NCI-H524 treated with DMSO at 0.1 percent for 48 hours (cell line): ENCODE measurements at places on chromosomes 12 and 14.

DNA sequence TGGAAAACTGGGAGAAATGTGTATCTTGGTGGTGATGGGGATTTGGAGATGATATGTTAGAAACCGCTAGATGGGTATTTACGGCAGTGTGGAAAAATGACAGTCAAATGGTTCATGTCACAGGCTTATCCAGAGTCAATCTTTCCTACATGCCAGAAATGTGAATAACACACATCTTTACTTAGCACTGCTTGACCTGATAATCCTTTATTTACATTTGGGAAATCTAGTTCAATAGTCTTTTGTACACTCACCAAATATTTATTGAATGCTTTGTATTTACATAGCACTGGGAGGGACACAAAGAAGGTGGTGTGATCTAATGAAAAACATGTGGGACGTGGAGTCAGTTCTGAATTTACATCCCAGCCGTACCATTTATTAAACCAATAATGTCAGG lies 208.2 kb downstream of the DIO2 start:
- DNase-seq = no peak

GRCh38 chr12:92987846-92988621 lies 58.9 kb upstream of the EEA1 start:
- DNase-seq = no peak

- DNase-seq = no peak
Observed at GRCh38 chr14:20631880-20632389, 9.6 kb downstream of the OR6S1 start.

GRCh38 chr12:121776190-121777098 lies 17.0 kb downstream of the RHOF start:
- no peak for DNase-seq

GRCh38 chr14:73873660-73874059 lies 13.0 kb upstream of the ZNF410 start:
- DNase-seq = no peak

DNA sequence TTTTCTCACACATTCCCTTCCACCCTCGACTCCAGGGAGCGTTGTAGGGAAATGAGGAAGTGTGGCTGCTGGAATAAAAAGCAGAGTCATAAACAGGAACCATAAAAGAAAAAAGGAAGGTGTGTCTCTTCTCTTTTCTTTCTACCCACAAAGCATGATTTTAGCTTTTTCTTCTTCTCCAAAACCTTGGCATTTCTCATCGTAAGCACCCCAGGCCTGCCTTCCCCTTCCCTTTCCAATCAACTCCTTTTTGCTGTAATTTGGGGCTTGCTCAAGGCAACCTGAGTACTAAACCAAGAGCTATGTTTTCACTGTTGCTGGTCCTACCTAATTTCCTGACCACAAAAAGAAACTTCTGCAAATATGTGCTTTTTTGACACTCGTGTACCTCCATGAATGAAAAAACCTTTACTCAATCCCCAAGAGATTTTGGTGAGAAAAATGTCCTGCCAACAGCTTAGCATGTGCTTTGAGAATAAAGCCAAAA lies 9.2 kb downstream of the PLBD1 start:
- DNase-seq = no peak

GRCh38 chr14:99522457-99522891 lies 41.3 kb downstream of the CCNK start:
- no peak for DNase-seq

DNA sequence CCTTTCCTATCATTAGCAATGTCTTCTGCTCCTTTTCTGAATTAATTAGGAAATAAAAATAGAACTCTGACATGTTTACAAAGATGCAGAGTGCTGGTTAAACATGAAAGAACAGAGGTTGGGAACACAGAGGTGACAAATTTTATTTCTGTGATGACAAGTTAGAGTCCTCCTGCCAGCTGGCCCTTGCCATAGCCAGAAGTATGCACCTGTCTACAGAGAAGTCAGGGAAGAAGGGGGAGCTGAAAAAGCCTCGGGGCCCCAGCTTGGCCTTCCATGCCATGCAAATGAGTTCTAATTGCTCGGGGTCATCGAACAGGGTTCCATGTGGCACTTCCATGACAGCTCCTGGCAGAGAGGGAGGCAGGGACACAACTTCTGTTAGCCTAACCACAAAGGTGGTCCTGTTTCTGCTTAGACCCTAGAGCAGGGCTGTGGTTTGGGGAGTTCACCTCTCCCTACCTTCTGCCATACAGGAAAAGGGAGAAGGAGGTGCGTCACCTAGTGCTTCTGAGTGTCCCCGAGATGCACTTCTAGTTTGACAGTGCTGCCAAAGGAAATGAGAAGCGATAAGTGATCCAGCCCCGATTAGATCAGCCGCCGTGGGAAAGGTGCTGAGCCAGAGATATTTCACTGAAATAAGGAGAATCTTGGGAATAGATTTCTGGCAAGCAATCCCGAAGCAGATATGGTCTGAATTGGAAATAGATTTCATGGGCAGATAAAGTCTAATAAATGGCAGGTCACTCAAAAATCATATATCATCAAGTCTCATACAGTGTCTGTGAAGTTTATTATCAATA lies 155.8 kb upstream of the FOXN3 start:
- no peak for DNase-seq

DNA sequence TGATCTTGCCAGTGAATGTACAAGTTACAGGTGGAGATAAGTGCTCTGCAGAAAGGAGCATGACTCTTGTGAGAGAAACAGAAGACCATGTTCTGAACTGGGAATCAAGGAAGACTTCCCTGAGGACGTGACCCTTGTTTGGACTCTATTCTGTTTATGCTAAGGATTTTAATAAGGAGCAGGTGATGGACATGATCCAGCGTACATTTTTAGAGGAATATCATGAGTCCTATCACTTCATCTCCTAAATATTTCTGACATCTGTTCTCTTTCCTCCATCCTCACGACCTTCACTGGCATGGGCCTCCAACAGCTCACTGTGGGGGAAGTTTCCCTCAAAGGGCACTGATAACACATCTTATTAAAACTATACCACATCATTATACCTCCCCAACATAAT lies 7.9 kb upstream of the SLC38A1 start:
- DNase-seq = no peak

DNA sequence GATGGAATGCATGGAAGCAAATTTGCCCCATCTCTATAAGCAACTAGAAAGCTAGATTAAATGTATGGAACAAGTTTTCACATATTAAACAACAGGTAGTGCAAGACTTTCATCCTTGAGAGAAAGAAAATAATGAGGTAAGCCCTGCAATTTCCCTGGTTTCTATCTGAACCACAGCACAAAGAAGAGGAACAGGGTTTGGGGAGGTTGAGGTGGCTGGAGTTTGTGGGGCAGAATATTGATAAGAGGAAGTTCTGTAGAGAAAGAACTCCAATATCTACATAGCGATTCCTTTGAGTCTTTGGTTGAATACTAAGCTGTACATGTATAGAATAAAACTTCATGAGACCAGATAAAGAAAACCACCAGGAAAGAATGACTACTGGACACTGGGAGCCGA lies 96.3 kb upstream of the CCND2 start:
- DNase-seq = no peak

DNA sequence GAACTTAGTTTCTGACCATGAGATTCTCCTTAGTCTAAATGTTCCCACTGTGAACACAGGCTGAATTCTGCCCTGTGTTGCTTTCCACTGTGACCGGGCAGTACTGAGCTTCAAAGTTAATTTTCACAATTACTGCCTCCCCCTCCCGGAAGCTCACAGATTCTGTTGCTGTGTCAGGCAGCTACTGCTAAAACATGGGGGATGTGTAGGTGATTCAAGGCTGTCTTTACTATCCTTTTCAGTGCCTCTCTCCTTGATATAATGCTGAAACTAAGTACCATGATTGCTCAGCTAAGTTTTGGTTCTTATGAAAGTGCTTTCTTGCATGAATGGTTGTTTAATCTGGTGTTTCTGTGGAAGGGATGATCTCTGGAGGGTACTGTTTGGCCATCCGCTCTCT lies 428.3 kb upstream of the NOVA1 start:
- no peak for DNase-seq

DNA sequence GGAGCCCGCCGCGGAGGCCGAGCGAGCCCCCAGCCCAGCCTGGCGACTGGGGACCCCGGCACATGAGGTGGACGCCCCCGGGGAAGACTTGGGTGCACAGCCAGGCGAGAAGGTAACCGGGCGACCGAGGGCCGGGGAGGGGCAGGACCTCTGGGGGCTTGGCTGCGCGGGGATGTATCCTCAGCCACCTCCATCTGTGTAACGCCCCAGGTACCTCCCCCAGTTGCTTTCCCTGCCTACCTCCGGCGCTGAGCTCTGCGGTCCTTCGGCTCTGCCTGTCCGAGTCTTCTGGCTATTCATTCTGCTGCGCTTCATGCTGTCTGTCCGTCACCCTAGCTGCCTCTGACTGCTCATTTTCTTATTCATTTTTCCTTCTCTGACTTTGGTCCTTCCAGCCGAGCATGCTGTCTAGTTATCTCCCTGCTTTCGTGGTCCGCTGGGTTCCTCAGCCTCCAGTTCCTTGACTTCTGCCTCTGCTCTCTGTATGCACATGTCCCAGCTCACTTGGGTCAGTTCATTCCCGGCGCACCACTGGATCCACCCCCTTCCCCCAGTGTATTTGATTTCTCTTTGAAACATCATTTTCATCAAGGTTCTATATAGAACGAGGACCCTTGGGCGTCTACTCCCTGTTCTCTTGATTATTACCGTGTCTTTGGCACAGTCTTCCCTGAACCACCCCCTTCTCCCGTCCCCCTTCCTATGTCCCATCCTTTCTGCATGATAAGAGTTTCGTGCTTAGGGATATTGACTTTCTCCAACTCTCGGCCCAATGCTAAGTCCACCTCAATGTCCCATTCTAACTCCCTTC lies 612 bp downstream of the PHC1 start:
- peak; percentile 13 for DNase-seq

GRCh38 chr12:116094475-116094874 lies 183.0 kb downstream of the MED13L start:
- no peak for DNase-seq

GRCh38 chr12:49041036-49041880 lies 19.3 kb downstream of the KMT2D start:
- DNase-seq = no peak

- no peak for DNase-seq
Observed at GRCh38 chr12:124497658-124498057, 69.8 kb downstream of the NCOR2 start.

DNA sequence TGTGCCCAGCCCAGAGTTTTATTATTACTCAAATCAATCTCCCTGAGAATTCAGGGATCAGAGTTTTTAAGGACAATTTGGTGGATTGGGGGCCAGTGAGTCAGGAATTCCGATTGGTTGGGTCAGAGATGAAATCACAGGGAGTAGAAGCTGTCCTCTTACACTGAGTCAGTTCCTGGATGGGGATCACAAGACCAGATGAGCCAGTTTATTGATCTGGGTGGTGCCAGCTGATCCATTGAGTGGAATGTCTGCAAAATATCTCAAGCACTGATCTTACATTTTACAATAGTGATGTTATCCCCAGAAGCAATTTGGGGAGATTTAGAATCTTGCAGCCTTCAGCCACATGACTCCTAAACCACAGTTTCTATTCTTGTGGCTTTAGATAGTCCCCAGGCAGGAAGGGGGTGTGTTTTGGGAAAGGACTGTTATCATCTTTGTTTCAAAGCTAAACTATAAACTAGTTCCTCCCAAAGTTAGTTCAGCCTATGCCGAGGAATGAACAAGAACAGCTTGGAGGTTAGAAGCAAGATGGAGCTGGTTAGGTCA lies 89.1 kb upstream of the CNOT2 start:
- DNase-seq = no peak

GRCh38 chr12:89417246-89417977 lies 65.1 kb upstream of the DUSP6 start:
- DNase-seq = no peak

DNA sequence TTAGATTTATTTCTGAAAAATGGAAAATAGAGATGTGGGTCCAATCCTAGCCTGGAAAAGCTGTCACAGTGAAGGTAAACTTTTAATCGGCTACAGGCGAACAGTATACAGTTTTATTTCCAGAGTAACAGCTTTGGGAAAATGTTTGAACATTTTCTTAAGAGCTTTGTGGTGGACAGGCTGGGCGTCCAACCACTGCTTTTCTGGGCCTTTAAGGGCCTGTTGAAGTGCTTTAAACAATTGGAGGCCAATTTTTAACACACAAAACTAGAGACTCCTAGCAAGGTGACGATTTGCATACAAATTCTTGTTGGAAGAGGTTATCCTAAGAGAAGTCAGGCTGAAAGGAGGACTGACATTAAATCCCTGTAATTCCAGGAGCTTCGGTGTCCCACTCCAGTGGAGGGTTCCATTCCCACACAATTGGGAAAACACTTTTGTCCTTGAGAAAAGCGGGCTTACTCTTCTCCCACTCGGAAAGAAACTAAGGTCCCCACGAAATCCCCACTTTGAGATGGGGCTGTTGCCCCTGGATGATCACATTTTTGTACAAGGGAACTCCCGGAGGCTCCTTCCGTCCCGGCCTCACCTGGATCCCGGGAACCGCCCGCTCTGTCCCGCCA lies 26.9 kb downstream of the BCL11B start:
- no peak for DNase-seq

DNA sequence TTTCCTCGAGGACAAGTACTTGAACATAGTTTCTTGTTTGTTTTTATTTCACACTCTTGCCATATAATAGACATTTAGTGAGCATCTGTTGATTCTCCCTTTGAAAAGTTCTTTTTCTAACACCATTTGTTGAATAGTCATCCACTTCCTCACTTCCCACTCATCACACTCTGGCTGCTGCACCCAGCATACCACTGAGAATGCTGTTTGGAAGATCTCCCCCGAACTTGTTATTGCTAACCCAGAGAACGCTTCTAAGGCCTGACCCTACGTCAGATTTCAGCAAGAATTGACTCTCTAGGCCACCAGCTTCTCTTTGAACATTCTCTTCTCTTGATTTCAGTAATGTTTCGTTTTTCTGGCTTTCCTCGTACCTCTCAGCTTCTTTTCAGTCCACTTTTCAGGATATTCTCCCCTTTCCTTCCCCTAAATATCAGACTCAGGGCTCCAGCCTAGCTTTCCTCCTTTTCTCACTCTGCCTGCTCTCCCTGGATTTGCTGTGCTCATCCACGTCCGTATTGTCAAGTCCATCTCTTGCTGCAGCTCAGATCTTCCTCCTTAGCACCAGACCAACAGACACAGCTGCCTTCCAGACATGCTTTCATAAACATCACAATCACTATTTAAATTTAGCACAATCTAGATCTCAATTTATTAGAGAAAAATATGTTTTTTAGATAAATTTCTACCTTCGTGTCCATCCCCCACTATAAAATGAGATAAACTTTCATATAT lies 94.0 kb upstream of the SLC38A4 start:
- no peak for DNase-seq

- no peak for DNase-seq
Observed at GRCh38 chr12:105547786-105548185, 217.3 kb downstream of the C12orf75 start.

GRCh38 chr12:19988459-19988873 lies 379.9 kb upstream of the PDE3A start:
- no peak for DNase-seq

- DNase-seq = no peak
Observed at GRCh38 chr12:58470266-58471010, 449.9 kb downstream of the LRIG3 start.
